ENCODE measurements at places on chromosomes 16 and 17. TPM values are rescaled to one million over a fixed set of nuclear protein-coding genes. Genes with fewer than 3 reads are reported as not detected.

DNA sequence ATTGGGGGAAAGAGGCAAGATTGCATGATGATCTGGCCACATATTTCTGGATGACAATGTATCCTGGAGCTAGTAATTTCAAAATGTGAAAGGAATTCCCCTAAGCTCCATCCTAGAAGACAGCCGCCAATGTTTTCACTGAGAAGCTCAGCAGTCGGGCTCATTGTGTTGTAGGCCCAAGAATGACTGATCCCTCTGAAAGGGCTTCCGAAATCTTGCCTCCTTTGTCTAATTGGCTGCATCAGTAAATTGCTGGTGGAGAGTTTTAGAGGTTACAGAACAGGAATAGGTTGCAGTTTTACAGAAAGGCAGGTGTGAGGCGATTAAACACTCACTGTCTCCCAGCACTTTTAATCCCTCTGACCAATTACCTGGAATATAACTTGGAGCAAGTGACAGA, 464.1 kb upstream of the SALL1 start:
- no peak overlapping the region for H3K4me3 ChIP-seq
- no peaks in the 10 kb centered on the region for H3K27me3 ChIP-seq
- H3K36me3 ChIP-seq = no peaks in the 10 kb centered on the region
- no peak for DNase-seq

DNA sequence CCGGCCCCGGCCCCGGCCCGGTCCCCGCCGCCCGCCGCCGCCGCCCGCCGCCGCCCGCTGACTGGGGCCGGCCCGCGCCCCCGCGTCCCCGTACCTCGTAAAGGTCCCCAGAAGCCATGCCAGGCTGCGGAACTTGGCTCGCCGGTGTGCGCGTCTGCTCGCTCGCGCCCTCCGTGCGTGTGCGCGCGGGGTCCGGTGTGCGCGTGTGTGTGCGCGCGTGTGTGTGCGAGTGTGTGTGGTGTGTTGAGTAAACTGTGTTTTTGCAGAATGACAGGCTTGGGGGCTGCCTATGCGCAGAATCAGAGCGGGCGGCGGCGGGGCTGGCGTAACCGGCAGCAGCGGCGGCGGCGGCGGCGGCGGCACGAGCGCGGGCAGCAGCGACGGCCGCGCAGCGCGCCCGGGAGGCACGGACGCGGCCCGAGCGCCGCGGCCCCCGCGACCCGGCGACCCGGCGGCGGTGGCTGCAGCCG, 307 bp downstream of the CDYL2 start:
- peak; percentile 66 for DNase-seq
- peaks cover 14% of the 10 kb centered on the region for H3K27me3 ChIP-seq
- peak overlapping the region; percentile 74 for H3K27ac ChIP-seq
- H3K36me3 ChIP-seq = no peaks in the 10 kb centered on the region
- H3K4me1 ChIP-seq = peaks cover 22% of the 10 kb centered on the region
- peak overlapping the region; percentile 90 for H3K4me3 ChIP-seq

Gene ABCC12
- not detected for total RNA-seq

GRCh38 chr17:3482852-3483251, 7.1 kb downstream of the ASPA start:
- H3K36me3 ChIP-seq = no peaks in the 10 kb centered on the region
- no peak overlapping the region for H3K4me3 ChIP-seq
- H3K27me3 ChIP-seq = peaks cover 17% of the 10 kb centered on the region
- H3K4me1 ChIP-seq = no peaks in the 10 kb centered on the region

Gene CA4
- not detected for total RNA-seq

Gene TOM1L1
- total RNA-seq = 0.74 TPM

GRCh38 chr16:48106446-48106845, 49.3 kb downstream of the ABCC12 start:
- no peak overlapping the region for H3K4me3 ChIP-seq
- no peaks in the 10 kb centered on the region for H3K4me1 ChIP-seq
- no peaks in the 10 kb centered on the region for H3K36me3 ChIP-seq
- DNase-seq = no peak
- no peak overlapping the region for H3K27ac ChIP-seq
- peaks cover 2% of the 10 kb centered on the region for H3K27me3 ChIP-seq

DNA sequence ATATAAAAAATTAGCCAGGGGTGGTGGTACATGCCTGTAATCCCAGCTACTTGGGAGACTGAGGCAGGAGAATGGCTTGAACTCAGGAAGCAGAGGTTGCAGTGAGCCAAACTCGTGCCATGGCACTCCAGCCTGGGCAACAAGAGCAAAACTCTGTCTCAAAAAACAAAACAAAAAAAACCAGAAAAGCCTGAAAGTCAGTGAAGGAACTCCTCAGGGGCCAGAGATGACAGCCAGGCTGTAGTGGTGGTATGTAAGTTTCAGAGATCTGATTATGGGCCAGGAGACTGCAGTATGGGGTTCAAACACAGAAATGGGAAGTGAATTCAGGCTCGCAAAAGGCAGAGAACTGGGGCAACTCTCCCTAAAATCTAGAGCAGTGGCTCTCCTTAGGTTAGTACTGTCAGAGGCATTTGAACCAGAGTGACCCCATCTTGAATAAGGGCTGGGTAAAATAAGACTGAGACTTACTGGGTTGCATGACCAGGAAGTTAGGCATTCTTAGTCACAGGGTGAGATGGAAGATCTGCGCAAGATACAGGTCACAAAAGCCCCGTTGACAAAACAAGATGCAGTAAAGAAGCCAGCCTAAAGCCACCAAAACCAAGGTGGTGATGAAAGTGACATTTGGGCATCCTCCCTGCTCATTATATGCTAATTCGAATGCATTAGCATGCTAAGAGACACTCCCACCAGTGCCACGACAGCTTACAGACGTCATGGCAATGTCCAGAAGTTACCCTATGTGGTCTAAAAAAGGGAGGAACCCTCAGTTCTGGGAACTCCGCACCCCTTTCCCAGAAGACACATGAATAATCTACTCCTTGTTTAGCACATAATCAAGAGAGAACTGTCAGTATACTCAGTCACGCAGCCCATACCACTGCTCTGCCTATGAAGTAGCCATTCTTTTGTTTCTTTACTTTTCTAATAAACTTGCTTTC, 120.2 kb upstream of the XYLT1 start:
- H3K27me3 ChIP-seq = peaks cover 30% of the 10 kb centered on the region
- DNase-seq = peak; percentile 40
- H3K36me3 ChIP-seq = no peaks in the 10 kb centered on the region
- peaks cover 1% of the 10 kb centered on the region for H3K4me1 ChIP-seq

Gene GP2
- total RNA-seq = not detected

DNA sequence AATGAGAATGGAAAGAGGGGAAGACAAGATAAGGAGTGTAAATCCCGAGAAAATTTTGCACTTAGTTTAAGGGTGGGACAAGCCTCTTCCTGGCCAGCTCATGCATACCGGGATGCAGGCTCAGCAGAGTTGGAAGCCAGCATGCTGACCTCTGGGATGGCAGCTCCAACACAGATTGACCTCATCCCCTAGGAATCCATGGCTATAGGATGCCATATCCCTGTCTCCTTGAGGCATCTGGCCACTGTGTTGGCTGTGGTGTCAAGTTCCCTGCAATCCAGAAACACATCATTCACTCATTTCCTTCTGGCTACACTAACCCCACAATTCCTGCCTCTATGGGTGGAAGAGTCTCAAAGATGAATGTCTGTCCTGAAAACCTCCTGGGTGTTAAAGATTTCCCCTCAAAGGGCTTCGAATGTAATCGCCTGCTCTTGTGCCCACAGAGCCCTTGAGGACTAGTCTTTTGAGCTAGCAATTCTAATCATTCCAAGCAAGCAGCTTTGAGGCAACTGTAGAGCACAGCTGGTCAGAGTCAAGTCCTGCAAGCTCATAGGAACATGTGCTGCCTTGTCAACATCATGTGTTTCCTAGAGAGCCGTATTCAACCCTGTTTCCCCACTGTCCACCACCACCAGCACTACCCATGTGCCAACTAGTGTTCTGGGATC, 141.4 kb downstream of the PMP22 start:
- no peaks in the 10 kb centered on the region for H3K36me3 ChIP-seq
- H3K4me3 ChIP-seq = no peak overlapping the region
- no peaks in the 10 kb centered on the region for H3K4me1 ChIP-seq
- no peak for DNase-seq
- H3K27ac ChIP-seq = no peak overlapping the region

Measured in activated naive CD8-positive, alpha-beta T cell treated with anti-CD3 and anti-CD28 coated beads for 36 hours (primary cell).